Activated T-cell treated with anti-CD3 and anti-CD28 coated beads, Interleukin-2, amount 50 U/mL, for 1 hour (primary cell): ENCODE measurements at places on chromosomes 13 and 19.
A peak's percentile ranks its signal among the peaks of the same experiment; 100 is the strongest.

DNA sequence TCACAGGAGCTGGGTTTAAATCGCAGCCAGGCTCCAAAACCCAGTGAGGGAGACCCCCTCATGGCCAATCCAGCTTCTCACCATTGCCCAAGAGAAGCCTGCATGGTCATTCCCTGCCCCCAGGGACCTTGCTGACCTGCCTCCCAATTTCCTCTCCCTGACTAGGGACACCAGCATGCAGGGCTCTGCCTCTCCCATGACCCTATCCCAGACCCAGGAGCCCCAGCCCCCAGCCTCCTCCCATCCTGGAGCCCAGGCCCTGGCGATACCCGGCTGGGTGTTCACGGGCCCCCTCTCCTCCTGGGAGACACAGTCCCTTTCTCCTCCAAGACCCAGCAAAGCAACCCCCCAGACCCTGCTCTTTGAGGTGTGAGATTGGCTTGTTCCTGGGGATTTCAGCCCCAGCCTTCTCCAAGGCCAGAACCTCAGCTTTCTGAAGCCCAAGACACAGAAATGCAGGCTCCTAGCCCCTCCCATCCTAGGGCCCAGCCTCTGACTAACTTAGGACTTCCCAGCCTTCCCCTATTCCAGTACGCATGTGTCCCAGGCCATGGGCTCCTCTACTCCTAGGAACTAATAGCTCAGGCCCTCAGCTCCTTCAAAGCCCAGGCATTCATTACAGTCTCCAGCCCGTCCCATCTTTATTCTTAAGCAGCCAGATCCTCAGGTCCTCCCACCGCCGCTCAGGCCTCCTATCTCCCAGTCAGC is 1.1 kb downstream of the GYS1 start:
- DNase-seq = no peak

DNA sequence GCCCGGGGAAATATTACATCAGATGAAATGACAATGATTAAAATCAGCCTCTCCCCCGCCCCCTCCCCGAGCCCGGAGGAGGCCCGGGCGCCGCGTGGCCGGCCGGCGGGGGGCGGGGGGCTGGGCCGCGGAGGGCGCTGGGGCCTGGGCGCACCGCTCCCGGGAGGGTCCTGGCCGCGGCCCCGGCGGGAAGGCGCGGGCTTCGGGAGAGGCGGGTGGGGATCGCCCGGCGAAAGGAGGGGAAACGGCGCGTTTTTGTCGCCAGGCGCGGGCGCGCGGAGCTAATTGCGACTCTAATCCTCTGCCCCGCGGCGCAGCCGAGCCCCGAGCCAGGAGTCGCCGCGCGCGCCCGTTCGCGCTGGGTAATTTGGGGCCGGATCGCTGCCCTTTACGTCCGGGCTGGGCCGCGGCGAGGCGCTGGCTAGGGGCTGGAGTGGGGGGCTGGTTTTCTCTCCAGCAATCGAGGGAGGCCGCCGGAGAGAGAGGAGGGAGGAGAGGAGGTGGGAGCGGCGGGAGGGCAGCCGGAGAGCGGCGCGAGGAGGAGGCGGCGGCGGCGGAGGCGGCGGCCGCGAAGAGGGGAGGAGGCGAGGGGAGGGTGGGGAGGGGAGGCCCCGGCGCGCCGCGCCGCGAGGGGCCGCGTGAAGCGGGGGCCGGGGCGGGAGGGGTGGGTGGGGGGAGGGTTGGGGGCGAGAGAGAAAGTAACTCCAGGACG is at the start of gene KCTD15:
Gene KCTD15, plus strand, starts transcription at position 707 of the 712 bp plus-strand sequence. CDS start 3,585 bp downstream, outside the sequence.
- DNase-seq = peak; percentile 27

DNA sequence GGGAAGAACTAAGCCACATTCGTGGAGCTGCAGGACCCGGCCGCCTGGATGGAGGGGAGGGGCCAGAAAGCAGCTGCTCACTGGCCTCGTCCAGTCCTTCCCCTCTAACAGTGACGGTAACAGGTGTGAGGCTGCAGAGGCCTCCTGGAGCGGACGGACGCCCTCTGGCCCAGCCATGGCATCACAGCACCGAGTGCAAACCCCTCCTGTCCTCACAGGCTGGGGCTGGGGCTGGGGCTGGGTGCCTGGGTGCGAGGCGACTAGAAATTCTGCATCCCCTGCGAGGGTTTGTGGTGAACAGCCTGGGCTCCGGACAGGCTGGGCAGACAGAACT is 3.6 kb downstream of the MICOS13 start:
- DNase-seq = no peak

- no peak for DNase-seq
These were observed 8.4 kb downstream of the PALM3 start for GRCh38 chr19:14053500-14053899.

DNA sequence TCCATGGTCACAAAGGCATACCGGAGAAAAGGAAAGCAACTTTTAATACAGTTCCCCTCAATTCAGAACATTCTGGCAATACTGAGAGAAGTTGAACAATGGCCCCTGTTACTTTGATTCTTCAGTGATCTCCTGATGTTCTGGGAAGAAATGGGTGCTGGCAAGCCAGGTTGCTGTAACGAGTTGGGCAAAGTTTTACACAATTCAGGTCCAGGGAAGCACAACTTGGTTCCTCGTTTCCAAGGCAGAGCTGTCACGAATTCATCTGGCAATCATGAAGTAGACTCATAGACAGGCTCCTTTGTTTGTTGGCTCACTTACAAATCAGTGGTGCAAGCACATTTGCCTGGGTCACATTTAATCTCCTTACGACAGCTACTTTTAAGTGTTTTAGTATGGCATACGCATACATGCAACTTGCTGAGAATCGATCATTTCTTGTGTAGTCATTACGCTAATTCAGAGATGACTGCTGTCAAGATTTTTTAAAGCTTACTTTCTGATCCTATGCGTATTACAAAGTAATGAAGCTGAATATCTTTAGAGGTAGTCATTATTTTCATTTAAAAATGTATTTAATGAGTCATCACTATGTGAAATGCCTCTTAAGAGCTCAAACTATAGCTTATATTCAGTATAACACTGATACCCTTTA is 174.7 kb downstream of the GPC5 start:
- DNase-seq = no peak

DNA sequence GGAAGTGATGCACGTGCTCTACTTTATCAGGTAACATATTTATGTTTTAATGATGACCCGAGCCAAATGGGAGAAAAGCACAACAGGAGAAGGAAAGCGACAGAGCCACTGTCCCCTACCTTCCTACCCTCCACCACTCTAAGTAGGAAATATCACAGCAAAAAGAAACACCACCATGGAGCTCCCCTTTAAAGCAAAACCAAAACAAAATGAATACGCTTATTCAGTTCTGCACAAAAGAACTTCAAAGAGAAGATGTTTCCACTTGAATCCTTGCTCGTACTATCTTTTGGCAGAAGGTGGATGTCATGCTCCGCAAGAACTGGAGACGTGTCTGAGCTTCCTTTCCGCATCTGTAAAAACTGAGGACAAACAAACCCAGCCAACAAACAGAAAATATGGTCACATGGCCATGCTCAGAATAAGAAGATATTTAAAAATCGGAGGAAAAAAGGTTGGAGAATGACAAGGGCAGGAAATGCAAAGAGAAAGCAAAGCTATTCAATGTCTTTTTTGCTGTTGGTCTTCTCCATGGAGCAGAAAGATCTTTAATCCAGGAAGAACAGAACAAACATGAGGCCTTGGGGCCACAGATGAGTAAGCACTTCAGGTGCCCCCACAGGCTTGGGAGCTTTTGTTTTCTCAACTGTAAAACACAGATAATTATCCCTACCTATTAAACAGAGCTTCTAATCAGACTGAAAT is 19.5 kb downstream of the N4BP2L1 start:
- DNase-seq = no peak

GRCh38 chr13:36332986-36333385 is 13.2 kb downstream of the SPART start:
- DNase-seq = no peak

DNA sequence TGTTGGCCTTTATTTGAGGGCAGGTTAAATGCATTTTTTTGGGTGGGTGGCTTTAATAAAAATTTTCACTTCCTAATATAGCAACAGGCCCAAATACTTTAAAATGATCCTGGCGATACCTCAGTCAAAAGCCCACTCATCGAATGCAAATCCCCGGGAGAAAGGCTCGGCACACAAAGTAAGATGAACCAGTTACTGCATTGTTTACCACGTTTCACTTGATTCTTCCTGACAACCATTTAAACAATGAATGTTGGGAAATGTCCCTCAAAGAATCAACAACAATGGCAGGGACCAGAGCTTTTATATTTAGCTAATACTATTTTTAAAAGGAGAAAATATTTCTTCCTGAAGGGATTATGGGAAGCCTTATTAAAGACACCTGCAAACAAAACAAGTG is 187.7 kb downstream of the ABCC4 start:
- DNase-seq = no peak

DNA sequence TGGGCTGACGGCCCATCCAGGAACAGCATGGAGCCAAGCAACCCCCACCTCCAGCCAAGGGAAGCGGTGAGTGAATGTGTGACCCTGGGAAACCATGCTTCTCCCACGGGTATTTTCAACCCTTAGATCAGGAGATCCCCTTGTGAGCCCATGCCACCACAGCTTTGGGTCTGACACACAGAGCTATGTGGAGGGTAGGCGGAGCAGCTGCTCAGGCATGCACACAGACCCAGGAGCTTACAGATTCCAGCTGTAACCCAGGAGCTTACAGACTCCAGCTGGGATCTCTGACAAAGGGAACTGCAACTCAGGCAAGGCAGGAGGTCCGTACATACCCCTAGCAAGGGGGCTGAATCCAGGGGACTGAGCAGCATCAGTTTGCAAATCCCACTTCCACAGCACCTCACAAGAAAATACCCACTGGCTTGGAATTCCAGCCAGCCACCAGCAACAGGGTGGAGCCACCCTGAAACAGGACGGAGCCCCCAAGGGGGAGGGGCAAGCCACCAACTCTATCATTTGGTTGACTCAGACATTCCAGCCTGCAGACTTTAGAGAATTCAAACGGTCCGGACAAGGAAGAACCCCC is 40.8 kb upstream of the RFXAP start:
- no peak for DNase-seq

DNA sequence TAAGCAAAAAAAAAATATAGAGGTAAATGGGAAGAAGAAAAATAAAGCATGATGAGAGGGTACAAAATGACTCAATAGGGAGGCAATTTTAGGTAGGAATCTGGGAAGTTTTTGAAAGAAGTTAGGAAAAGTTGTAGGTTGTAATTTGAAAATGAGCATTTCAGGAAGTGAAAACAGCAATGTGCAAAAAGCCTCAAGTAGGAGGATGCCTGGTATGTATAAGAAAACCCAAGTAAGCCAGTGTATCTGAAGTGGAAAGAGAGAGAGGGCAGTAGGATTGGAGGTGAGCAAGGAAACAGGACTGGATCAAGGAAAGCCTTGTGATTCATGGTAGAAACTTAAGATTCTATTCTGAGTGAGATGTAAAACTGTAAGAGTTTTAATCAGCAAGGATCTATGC is 121.6 kb upstream of the SPRY2 start:
- DNase-seq = no peak

- DNase-seq = no peak
These were observed 21.2 kb downstream of the INSR start for GRCh38 chr19:7272856-7273578.

DNA sequence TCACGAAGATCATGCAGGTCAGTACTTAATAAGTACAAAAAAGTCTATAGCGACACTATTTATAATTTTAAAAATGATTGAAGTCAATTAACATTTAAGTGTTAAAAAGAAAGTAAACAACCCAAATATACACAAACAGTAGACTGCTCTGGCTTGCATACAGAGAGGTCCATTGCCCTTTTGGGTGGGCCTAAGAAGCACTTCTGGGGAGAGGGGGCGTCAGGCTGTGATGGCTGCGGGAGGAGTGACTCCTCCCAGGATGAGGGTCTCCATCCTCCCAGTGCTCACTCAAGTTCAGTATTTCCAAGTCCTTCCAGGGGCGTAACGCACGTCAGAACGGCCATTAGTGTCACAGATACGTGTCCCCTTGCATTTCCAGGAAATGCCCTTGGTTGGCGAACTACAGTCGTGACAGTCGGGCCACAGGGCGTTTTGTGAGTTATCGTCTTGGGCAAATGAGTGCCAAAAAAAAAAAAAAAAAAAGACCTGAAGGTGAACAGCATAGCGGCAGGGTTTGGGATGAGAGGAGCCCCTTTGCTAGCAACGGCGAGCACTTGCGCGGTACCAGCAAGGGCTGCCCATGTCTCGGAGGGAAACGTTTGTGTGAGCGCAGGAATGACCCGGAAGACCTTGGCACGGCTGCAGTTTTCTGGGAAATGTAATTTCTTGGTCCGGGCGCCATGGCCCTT is at the start of gene SCGB2B2:
Gene SCGB2B2, minus strand, starts transcription at position 463 of the 689 bp plus-strand sequence. CDS start 82,596 bp downstream, outside the sequence.
- DNase-seq = no peak

- DNase-seq = no peak
These were observed 246.1 kb downstream of the NDFIP2 start for GRCh38 chr13:79727086-79727485.

DNA sequence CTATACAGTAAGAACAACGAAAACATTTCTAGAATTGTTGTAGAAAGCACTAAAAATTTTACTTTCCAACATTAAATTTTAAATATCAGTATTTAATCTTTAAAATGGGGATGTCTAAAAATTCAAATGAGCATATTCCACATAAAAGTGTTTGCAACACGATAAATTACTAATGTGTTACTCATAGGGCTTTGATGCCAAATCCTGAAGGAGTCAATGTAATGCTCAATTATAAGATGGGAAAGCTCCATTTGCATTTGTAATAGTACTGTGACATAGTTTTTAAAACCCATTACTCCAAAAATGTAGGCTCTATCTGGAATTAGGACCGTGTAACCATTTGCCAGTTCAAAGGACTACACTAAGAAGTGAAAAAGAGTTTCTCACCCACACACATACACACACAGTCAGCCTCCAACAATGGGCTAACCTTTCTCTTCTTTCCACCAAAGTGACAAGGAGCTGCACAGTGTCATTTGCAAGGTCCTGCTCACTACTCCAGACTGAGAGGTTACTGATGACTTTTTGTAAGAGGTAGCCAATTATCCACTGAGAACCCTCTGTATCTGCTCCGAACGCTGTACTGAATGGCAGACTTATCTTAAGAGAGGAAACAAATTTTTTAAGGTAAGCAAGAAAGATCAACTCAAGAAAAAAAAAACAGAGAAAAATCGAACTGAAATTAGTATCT is 26.1 kb upstream of the EEF1AKMT1 start:
- no peak for DNase-seq

- peak; percentile 37 for DNase-seq
These were observed 2.8 kb downstream of the TNNT1 start for GRCh38 chr19:55146078-55146704.
